ENCODE measurements at places on chromosomes 12 and 14. TPM values are rescaled to one million over a fixed set of nuclear protein-coding genes. Genes with fewer than 3 reads are reported as not detected.
A peak's percentile ranks its signal among the peaks of the same experiment; 100 is the strongest.

- DNase-seq, result no peak
These were observed 50.7 kb downstream of the BICDL1 start for GRCh38 chr12:120039711-120040110.

DNA sequence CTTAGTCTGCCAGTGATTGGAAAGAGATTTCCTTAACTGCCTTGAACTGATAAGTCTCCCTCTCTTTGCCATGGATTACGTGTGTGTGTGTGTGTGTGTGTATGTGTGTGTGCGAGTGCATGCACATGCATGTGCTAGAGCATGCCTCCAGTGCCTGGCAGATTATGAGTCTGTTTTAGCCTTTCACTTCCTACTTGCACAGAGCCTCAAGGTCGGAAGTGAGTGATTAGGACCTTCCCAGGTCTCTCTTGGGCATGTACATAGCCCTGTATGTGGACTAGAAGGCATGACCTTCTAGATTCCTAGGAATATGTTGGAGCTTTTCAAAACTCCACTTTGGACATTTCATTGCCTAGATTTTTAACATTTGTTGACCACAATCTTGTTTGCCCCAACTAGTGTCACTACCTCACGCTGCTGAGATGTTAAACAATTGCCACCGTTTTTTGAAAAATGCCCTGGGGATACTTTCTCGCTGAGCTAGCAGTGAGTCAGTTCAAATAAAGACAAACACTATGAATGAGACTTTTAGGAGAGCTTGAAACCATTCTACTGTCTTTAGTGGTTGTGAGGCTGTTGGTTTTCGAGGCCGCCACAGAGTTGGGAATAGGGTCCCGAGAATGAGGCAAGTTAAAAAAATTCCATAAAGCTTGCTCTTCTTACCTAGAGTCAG lies 28.2 kb downstream of the KIAA0586 start:
- DNase-seq, result no peak

GRCh38 chr12:52156757-52157565 lies 34.9 kb downstream of the KRT80 start:
- DNase-seq, result peak; percentile 81

SERPINA10 gene
- not detected for total RNA-seq

DNA sequence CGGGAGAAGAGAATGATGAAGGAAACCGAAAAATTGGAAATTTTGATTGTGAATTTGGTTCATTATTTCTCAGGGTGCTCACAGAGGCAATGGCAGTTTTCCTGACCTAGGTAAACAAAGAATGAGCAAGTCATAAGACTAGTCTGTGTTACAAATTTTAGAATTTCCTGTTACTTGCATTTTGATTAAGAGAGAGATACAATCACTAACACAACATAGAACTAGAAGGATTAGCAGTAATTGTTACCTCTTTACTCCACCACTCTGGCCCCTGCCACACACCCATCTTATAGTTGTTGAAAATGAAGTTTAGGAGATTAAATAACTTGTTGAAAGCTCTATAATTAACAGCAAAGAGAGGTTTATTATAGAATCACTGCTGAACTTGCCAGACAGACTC lies 62.0 kb downstream of the CATSPERB start:
- no peak for DNase-seq

- no peak for DNase-seq
These were observed 12.1 kb upstream of the NTN4 start for GRCh38 chr12:95802482-95803270.

OR6C2 gene
- total RNA-seq, result not detected

DNA sequence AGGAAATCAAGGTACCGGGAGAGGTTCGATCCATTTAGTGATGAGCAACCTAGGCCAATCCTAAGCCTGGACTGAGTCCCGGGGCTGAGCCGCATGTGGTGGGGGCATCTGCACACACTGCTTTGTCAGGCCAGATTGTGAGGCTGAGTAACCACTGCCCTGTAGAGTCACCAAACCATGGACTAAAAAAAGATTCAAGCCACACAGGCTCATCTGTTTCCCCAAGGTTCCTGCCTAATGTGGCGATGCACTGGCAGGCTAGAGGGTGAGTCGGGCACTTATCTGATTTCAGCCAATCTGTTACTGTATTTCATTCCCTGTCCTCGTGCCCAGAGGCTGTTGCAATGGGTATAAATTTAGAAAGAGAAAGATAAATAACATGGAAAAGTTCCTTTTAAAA lies 140.8 kb downstream of the TTC7B start:
- DNase-seq, result no peak

DNA sequence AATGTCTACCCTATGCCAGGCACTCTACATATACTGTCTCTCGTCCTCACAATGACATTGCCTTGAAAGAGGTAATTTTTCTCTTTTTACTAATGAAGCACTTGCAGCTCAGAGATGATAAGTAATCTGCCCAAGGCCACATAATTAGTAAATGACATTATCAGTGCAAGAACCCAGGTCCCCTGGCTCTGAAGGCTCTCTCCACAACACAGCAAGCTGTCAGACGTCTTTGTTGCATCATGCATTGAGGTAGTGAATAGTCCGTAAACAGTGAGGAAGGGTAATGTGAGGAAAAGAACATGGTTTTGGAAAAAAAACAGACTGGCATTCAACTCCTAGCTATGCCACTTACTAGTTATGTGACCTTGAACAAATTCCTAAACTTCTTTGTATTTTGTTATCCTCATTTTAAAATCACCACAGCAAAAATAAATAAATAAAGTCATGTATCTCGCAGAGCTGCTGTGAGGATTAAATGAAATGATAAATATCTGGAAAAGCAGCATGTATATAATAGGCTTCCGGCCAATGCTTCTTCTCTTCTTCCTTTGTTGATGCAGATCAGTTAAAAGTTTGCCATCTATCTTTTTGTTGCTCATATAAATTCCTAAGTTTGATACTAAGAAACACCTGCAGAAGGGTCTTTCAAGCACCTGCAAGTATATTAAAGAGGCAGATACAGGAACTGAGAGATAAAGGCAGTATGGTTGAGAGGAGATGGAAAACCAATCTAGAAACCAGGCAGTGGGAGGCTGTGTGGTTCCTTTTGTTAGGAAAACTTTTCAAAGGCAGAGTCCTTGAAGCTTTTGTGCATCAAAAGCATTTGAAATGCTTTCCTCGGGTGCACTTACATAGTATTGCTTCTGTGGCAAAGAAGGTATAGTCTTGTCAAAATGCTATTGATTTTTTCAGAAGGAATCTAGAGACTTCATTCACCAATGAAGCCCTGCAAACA lies 82.8 kb downstream of the BTG1 start:
- DNase-seq, result no peak

DNA sequence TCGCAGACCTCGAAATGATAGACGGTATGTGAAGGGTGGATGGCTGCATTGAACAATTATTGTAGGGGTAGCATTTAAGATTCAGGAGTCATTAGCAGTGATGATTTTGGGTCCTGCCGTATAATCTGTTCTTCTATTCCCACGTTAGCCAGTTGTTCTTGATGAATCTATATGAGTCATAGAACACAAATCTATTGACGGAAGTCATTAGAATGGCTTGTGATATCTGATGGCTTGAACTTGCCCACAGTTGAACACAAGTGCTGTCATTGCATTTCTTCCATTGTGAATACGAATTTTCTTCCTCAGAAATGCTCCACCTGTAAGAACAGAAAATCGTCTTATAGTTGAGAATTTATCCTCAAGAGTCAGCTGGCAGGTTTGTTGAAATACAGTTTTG lies 1.9 kb downstream of the SRSF5 start:
- no peak for DNase-seq

TBC1D30 gene
- total RNA-seq, result 0.05 TPM

KRT2 gene
- not detected for total RNA-seq

DNA sequence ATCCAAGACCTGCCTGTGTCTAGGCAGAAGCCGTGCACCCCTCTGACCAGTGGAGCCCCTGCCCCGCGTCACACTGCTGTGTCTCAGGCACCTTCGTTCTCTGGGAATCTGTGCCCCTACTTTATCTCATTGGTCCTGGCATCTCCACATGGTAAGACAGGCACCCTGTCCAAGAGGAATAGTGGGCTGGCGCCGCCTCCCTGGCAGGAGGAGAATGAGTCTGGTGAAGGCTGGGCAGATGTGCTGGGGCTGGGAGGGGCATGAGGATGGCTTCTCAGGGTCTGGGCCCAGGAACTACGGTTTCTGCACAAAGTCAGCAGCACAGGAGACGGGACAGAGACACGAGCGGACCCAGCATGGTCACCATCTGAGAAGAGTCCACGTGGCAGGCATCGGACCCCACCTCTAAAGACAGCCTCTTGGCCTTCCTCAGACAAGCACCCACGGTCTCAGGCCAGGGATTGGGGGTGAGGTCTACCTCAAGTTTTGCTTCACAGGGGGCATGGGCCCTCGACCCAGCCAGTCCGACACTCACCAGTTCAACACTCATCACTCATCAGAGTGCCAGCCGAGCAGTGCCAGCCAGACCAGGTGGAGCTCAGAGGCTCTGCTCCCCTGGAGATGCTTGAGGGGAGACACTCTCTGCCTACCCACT lies 306.7 kb downstream of the ADGRD1 start:
- no peak for DNase-seq

- no peak for DNase-seq
These were observed 175.4 kb downstream of the ETNK1 start for GRCh38 chr12:22800332-22800731.

- DNase-seq, result no peak
These were observed 76.0 kb upstream of the CCDC60 start for GRCh38 chr12:119258556-119258955.

DNA sequence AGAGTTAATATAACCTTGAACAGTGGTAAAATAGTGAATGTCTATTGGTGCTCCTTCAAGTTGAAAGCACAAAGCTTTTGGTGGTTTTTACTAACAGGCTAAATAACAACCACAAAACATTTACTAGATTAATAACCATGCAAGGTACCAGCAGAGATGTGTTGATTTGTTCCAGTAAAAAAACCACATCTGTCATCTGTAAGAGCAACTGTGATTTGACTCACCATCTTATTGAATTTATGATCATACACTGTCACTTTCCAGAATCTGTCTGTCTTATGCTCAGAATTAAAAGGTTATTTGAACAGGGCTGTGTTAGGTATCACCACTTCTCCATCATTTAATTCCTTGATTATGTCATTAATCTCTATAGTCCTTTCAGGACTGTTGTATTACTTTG lies 107.0 kb upstream of the PTHLH start:
- no peak for DNase-seq

LTA4H gene
- total RNA-seq, result 48.8 TPM

BTBD6 gene
- 59.8 TPM for total RNA-seq

GRCh38 chr14:72847721-72848120 lies 46.2 kb downstream of the DPF3 start:
- DNase-seq, result no peak

ADAMTS20 gene
- total RNA-seq, result not detected

- DNase-seq, result no peak
These were observed 27.0 kb upstream of the ESRRB start for GRCh38 chr14:76348898-76349297.

JPH4 gene
- not detected for total RNA-seq

DNA sequence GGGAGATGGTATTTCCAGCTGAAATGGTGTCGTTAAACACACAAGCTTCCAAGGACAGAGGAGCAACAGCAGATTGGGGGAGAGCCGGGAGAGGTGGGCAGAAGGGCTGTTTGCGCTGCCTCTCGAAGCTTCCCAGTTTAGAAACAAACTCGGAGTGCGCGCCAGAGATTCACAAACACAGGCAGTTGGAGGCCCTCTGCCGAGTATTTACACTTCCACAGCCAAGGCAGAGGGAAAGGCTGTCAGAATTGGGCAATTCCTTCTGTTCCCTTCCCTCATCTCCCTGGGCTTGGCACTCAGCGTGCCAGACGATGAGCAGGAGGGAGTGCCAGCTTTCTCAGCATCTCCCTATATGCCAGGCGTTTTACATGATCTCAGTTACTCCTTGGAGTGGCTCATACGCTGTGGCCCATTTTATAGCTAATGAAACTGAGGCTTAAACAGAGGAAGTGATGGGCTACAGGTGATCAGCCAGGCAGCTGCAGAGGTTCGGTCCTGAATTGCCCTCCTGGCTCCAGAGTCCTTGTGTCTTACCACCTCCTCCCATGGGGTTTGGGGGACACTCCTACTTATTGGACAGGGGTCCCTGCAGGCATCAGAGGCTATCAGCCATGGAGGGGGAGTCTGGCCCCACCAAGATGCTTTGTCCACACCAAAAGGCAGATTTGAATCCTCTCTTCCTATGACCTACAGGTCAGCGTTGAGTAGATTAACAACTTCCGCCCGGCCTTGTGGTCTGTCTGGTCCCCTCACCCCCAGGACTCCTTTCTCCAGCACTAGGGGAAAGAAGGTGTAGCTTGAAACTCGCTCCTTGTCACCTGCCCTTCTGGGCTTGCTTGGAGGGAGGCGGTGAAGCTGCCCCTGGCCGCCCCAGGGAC lies 3.1 kb downstream of the FAM222A start:
- DNase-seq, result no peak

IFNG-AS1 gene
- 0.21 TPM for total RNA-seq

GRCh38 chr14:56814519-56814959 lies 4.3 kb upstream of the OTX2 start:
- no peak for DNase-seq

- DNase-seq, result no peak
These were observed 19.3 kb upstream of the ST8SIA1 start for GRCh38 chr12:22353615-22354325.

GRCh38 chr14:75979648-75980565 lies 1.9 kb downstream of the TGFB3 start:
- no peak for DNase-seq

STXBP6 gene
- not detected for total RNA-seq

- DNase-seq, result no peak
These were observed 7.5 kb upstream of the WSB2 start for GRCh38 chr12:118068445-118068844.

DNA sequence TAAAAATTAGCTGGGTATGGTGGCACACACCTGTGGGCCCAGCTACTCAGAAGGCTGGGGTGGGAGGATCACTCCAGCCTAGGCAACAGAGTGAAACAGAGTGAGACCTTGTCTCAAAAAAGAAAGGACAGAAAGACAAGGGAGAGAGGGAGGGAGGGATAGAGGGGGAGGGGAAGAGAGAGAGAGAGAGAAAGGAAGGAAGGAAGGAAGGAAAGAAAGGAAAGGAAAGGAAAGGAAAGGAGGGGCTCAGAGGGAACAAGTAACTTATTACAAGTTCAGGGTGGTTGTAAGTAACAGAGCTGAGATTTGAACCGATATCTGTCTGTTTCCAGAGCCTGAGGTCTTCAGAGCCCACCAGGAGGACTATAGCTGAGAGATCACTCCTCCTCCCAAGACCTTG lies 8.3 kb downstream of the IFFO1 start:
- no peak for DNase-seq

DNA sequence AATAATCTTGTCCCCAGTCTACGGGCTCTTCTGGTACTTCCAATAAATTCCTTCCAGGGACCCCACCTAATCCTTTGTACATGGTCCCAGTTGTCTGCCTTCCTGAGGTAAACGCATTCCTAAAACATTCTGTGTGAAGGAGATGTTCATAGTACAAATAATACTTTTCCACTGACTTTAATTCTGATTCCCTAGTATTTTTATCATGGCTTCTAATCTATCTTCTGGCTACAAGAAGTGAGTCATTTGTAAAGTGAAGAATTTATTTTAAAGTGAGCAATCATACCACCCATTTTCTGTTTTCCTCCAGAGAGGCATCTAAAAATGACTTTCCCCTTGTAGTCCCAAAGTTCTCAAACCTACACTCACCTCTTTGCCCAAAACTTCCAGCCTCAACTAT lies 65.9 kb upstream of the NUDT4 start:
- DNase-seq, result no peak

- peak; percentile 84 for DNase-seq
These were observed 64.3 kb upstream of the DDHD1 start for GRCh38 chr14:53217316-53217994.

STAB2 gene
- not detected for total RNA-seq

TROAP gene
- total RNA-seq, result 111 TPM

PTPN6 gene
- 354 TPM for total RNA-seq

TAS2R46 gene
- total RNA-seq, result 1.4 TPM

GRCh38 chr14:23632461-23633159 lies 3.6 kb upstream of the DHRS2 start:
- no peak for DNase-seq

Measured in activated CD8-positive, alpha-beta T cell treated with anti-CD3 and anti-CD28 coated beads, Interleukin-2, amount 10 ng/mL, durations not matched to agents 7 days and 5 days (primary cell).